ENCODE measurements at places on chromosomes 7 and 10.

GRCh38 chr10:6912929-6913328 is 332.9 kb upstream of the PRKCQ start:
- no peak for DNase-seq

DNA sequence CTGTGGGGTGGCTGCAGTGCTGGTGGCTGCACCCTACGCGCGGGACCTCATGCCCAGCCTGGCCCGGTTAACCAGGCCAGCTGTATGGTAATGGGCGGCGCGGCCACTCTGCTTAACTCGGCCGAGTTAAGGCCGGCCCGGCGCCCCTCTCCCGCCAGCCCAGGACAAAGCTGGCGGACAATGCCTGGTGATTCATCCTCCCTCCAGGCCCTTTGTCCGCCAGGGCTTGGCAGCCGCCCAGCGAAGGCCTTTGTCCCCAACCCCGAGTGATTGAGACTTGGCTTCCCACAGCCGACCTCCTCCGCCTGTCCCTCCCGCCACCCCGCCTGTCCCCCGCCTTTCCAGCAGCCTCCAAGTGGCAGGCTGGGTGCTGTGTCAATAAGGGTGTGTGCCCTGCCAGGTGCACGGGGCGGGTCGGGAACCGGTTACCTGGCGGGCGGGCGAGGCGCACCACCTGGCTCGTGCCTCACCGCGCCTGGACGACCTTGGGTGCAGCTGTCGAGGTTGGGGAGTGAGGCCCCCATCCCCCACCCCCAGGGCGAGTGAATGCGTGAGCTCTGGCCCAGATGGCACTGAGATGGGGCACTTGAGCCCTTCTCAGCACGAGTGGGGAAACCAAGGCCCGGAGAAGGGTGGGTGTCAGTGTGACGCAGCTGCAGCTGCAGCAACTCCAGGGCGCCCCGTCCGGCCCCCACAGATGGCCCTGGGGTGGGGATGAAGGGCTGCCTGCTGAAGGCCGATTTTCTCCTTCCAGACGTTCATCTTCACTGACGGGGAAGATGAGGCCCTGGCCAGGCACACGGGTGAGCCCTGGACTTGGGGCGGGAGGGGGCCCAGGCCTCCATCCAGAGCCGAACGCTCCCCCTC is 4.6 kb downstream of the LFNG start:
- DNase-seq, result no peak

DNA sequence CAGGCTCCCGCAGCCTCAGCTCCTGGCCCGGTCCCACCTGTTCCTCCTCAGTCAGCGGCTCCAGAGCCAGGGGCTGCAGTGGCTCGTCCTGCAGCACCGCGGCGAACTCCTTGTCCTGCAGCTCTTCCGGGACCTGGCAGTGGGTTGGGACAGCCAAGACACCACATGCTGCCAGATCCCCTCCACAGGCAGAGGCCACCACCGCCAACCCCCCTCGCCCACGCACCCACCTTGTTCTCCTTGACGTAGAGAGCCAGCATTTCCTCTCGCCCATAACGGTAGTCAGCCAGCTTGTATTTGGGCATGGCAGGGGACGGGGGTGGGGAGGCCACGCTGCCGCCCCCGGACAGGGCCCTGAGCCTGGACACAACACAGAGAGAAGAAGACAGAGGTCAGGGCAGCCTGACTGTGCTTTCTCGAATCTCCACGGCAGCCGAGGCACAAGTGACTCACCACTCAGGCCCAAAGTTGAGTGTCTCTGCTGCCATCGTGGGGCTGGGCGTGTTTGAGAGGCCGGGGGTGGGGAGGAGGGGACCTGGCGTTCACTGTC is 6.2 kb downstream of the GIGYF1 start:
- no peak for DNase-seq

DNA sequence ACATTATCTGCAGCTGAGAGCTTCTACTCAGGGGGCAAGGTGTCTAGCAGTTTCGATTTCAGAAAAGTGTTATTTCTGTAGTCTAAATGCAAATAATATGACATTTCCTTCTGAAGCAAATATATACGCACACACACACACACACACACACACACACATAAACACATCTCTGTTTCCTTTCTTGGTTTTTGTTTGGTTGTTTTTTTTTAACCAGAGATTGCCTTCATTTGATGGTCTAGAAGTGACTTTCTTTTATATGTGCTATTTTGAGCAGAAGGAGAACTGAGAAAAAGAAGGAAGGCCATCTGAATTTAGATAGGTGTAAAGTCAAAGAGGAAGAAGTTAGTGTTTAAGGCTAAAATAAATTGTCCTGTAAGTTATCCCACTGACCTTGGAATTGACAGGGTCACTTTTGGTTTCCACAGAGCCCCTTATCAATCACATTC is 142.2 kb downstream of the TRIL start:
- no peak for DNase-seq

DNA sequence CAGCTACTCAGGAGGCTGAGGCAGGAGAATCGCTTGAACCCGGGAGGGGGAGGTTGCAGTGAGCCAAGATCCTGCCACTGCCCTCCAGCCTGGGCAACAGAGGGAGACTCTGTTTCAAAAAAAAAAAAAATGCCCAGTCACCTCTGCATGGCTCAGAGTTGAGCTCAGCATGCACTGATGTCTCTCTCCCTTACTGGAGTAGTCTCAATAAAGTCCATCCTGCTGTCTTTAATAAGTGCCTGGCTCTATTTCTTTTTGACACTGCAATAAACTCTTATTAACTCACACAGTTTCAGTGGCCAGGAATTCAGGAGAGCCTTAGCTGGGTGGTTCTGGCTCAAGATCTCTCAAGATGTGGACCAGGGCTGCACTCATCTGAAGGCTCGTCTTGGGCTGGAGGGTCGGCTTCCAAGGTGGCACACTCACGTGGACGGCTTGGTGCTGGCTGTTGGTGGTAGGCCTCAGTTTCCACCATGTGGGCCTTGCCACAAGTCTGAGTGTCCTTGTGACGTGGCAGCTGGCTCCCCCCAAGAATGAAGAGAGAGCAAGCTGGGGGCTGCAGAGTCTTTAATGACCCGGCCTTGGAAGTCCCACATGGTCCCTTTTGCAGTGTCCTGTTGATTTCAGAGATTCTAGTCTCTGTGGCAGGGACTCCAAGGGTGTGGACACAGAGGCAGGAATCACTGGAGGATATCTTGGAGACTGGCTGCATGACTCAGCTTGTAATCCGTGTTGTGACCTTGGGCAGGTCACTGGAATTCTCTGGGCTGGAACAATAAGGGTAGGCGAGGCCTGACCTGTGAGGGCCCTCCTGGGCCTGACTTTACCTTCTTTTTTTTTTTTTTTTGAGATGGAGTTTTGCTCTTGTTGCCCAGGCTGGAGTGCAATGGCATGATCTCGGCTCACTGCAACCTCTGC is 85.9 kb upstream of the KMT2C start:
- no peak for DNase-seq

DNA sequence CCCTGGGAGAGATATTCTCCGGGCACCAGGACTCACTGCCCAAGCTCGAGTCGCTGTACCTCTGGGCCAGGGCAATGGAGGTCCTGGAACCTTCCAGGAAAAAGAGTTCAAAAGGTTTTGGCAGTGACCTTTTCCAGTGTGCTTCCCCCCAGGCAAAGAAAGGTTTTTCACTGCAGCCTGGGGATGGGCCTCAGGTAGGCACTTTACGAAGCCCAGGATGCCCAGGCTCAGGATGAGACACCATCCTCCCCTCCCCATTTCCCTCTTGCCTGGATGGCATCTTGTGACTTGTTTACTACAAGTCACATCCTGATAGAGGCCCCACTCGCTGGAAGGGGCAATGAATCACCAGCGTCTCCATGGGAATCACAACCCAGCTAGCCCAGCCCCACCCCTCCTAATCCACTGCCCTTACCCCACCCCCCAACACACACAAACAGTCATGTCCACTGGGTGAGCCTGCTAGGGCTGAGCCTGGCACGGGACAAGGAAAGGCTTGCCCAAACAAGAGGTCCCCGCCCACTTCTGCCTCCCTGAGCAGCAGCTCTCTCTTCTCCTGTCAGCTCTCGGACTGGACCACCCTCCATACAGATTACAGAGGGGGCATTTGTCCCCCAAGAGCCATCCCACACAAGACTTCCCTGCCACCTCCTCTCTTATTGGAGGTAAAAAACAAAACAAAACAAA is 93.8 kb upstream of the SMNDC1 start:
- no peak for DNase-seq

DNA sequence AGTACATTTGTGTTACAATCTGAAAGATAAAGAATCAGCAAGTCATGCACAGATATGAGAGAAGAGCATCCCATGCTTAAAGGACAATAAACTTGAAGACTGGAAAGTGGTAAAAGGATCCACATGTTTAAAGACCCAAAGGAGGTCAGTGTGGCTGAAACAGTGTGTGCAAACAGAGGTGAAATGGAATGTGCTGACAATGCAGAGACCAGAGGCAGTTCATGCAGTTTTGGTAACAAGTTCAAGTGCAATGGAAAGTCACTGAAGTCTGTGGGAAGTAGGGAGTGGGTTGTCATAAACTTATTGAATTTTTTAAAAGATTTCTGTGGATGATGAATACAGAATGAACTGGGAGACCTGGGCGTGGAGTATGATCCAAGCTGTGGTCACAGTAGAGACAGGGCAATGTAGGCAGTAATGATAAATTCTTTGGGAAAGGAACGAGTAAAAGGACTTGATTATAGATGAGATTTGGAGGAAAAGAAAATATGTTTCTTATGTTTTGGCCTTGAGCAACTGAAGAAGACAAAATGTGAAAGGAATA is 408.0 kb downstream of the HGF start:
- no peak for DNase-seq

GRCh38 chr7:83930262-83930661 is 264.3 kb downstream of the SEMA3A start:
- DNase-seq, result no peak

DNA sequence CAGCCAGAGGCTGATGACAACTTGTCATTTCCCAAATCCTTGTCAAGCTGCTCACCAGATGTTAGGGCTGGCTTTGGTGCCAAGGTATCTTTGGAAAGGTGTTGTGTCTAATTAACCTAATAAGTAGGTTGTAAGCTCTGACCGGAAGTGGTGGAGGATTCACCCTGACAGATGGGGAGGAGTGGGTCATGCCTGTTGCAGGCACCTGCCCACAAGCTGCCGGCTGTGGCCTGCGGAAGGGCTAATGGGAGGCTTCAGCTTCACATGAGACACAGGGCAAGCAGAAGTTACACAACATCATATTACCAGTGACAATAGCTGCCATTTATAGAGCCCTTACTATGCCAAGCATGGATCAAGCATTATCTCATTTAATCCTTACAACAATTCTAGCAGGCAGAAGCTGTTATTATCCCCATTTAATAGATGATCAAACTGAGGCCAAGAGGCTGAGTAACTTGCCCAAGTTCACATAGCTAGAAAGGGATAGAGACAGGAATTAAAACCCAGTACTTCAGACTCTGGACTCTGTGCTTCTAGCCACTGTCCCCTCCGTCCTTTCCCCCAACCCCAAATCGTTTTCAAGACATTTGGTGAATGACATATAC is 63.1 kb upstream of the DUSP5 start:
- no peak for DNase-seq

- DNase-seq, result no peak
Observed at GRCh38 chr10:13672548-13672947, 85.8 kb downstream of the PRPF18 start.

DNA sequence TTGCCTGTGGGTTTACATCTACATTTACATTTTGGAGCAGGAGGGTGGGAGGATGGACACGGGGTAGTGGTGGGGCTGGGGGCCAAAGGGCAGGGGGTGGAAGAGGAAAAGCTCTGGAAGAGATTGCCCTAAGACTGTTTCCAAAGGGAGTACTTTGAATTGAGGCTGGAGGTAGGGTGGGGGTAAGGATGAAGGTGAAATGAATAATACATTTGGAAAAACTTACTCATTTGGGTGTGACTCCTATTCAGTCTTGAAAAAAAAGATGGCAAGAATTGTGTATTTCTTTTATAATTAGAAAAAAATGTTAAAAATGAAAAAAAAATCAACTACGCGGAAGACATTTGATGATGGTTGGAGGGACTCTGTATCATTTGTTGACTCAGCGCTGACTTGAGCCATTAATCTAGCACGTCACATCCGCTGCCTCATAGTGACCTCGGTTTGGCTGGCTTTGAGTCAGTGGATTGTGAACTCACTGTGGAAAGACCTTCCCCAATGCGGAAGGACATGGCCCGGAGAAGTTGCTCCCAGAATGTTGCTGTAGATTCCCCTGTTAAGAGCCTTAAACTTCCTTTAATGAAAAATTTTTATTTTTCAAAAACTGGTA is 2.8 kb downstream of the FAM180A start:
- DNase-seq, result no peak

- DNase-seq, result no peak
Observed at GRCh38 chr7:127900141-127900540, 131.1 kb downstream of the LRRC4 start.

DNA sequence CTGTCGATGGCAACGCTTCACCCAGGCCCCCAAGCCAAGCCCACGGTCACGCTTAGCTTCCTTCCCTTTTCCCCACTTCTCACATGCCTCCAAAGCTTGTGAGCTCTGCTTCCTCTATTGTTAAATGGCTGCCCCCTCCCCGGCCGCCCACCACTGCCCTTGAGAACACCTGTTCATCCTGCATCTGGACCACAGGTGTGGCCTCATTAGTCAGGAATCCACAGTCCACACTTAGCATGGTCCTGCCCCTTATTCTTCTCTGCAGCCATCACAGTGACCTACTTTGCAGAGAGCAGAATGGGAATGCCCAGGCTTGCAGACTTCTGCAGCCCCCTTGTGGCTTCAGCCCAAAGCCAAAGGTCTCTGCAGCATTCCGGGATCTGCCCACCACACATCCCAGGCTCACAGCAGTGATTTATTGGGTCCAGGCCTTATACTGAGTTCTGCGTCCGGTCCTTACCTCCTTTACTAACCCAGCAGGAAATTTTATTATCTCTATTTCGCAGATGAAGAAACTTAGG is 66.9 kb downstream of the PTPRE start:
- DNase-seq, result no peak

DNA sequence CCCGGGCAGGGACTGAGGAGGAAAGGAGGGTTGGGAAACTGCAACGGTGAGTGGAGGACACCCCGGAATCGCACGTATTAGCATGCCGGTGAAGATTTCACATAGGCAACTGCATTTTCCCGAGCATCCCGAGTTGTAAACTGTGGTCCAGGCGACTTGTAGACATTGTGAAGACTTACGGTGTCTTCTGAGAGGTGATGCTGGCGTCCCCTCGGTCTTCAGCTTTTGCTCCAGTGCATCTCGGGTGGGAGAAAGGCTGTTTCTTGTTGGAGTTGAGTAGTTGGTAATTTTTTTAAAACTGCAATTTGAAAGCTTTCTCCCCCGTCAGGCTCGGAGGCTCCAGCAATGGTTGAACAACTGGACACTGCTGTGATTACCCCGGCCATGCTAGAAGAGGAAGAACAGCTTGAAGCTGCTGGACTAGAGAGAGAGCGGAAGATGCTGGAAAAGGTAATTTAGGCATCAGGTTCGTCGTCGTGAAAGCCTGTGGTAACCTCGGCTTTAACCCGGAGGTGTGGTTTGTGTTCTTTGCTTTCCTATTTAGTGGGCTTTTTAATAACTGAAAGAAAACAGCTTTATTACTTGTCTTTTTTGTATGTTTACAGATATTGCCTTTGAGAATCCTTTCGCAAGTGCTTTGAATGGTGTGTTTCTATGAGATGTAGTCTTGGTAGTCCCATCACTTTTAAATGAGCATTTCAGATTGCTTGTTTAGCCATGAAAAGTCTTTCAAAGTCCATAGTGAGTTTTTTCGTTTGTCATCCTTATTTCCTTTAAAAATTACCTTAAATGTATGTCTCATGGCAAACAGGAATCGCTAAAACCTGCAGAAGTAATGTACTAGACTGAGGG is 687 bp downstream of the HELLS start:
- no peak for DNase-seq
